ENCODE measurements at places on chromosomes 1 and 21. TPM values are rescaled to one million over a fixed set of nuclear protein-coding genes. Genes with fewer than 3 reads are reported as not detected.

DNA sequence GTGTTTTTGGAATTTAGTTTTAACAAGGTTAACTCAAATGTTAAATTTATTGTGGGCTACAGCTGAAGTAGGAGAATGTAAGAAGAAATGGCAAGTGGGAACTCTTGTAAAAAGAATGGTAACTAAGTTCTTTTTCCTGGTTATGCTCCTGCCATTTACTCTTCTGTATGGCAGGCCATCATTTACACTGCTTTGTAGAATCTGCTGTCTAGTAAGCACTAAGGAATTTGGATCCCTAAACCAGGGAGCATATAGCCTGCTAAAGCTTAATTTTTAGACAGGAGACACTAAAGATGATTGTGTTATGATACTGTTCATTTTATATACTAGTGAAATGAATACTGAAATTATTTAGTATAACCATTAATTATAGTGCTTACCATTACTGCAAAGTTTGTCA lies 85.3 kb downstream of the CAMTA1 start:
- no peak for DNase-seq

DNA sequence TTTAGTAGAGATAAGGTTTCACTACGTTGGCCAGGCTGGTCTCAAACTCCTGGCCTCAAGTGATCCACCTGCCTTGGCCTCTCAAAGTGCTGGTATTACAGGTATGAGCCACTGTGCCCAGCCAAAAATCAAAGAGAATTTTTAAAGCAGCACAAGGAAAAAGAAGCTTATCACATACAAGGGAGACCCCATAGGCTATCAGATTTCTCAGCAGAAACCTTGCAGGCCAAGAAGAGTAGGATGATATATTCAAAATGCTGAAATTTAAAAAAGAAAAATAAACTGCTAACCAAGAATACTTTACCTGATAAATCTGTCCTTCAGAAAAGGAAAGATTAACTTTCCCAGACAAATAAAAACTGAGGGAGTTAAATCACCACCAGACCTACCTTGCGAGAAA lies 43.2 kb downstream of the FLVCR1 start:
- DNase-seq: no peak

DNA sequence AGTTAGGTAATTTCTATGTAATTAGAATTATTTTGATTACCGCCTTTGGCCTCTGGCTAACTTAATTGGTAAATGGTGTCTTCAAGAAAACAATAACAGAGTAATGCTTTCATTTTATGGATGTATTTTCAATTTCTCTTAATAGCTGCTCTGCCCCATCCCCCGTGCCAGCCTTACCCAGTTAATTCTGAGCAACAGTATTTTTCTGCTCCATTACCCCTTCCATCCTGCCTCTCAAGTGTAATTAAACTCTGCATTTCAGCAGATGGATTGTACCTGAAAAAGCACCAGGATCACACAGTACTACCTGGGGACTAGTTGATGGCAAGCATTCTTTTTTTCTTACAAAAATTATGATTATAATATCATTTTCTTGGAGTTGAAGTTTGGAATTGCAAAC lies 104.2 kb downstream of the KIAA0319L start:
- no peak for DNase-seq

GRCh38 chr1:227270554-227270953 lies 47.7 kb downstream of the CDC42BPA start:
- DNase-seq: no peak

C1orf226 gene
- 4.8 TPM for polyA plus RNA-seq

ASTN1 gene
- polyA plus RNA-seq: 2.1 TPM

DNA sequence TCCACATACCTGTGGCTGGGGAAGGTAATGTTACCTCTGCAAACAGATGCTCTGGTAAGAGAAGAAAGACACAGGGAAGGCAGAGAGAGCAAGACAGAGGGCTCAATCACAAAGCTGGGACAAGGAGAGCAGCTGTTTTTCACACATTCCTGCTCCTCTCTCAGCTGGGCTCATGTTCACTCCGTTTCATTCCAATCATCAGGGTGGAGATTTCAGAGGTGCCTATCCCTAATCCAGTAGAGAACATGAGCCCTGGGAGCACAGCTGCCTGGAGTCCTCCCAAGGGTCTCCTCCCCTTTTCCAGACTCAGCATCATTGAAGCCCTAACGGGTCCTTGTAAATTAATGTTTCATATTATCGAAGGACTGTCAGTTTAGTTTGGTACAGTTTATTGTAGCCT lies 19.4 kb downstream of the GADD45A start:
- no peak for DNase-seq

DNA sequence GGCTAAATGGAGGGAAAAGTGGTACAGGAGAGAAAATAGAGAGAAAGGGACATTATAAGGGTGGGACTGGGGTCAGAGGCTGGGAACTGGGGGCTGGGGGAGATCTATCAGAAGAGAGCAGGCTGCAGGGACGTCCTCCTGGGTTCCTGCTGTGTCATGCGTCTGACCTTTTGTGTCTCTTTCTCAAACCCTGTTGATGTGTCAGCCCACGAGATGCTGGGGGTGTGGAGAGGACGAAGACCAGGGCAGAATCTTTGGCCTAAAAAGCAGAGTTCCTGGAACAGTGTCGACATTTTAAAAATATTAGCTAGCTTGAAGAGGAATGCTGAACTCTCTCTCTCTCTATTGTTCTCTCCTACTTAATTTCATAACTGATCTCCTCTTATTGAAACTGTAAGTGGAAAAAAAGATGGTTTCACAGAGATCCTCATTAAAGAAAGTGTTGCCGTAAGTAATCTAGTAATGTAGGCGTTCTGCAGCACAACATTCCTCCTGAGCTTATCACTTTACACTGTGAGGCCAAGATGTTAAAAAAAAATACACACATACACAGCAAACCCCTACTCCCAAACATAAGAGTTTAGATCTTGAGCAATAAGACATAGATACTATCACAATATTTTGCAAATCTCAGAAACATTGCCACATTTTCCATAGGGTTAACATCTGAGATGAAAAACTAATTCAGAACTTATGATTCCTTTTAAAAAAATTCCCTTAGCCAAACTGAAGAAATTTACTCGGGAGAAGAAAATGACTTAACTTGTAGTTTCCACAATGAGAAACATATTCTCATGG lies 52.6 kb downstream of the RUNX1 start:
- no peak for DNase-seq

GRCh38 chr1:92563457-92564216 lies 76.9 kb upstream of the GFI1 start:
- DNase-seq: no peak

DNA sequence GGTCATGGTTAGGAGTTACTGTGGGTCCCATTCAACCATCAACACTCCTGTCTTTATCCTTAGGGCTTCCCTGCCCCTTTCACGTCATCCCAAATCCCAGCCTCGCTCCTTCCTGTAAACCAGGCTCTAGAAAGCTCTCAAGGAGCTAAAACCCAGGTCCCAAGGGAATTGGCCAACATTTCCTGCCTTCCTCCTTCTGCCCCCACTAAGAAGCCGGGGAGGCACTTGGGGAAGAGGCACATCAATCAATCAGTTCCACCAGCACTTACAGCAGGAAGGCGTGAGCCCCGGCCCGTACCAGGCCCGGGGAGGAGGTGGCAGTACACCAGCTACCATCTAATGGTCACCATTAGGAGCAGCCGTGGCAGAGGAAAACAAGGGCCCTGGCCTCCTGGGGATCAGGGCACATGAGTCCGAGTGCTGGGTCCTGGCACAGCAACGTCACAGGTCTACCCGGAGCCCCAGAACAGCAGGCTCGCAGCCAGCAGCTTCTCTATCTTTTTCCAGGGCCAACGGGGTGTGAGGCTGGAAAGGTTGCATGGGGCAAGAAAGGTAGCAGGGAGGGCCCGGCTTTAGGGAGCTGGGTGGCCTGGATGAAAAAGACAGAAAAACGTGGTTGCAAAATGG lies 108.6 kb downstream of the CASZ1 start:
- DNase-seq: no peak

TMEM52 gene
- polyA plus RNA-seq: 0.95 TPM

CFHR4 gene
- not detected for polyA plus RNA-seq

IFI44 gene
- polyA plus RNA-seq: 29.5 TPM

KANK4 gene
- polyA plus RNA-seq: 19.6 TPM

GRCh38 chr1:148363439-148363810 lies 119.7 kb downstream of the PPIAL4G start:
- DNase-seq: no peak

GRCh38 chr1:157504646-157505045 lies 47.7 kb downstream of the FCRL5 start:
- DNase-seq: no peak

GRCh38 chr1:196545222-196545621 lies 63.0 kb downstream of the KCNT2 start:
- DNase-seq: no peak

GRCh38 chr1:223212441-223212840 lies 69.4 kb upstream of the TLR5 start:
- DNase-seq: no peak

IQCC gene
- polyA plus RNA-seq: 6.6 TPM

GRCh38 chr1:185594786-185595410 lies 139.3 kb upstream of the HMCN1 start:
- no peak for DNase-seq

MTOR gene
- polyA plus RNA-seq: 43.9 TPM

DNA sequence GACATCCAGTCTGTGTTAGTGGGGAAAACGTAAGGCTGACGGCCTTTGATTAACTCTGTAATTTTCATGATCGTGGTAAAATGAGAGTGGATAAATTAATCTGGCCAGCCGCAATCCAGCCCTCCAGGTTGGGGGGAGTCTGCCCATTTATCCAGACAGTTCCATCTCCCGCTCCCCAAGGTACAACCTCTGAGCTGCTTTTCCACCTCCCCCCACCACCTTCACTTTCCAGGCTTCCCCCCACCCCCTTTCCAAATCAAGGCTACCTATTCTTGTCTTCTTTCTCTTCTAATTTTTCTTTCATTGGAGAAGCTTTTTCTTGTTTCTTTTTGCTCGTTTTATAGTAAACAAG lies 6.0 kb downstream of the MIER1 start:
- DNase-seq: no peak

GRCh38 chr1:52520148-52520547 lies 32.7 kb downstream of the TUT4 start:
- DNase-seq: no peak

HPCAL4 gene
- polyA plus RNA-seq: 0.89 TPM

DNA sequence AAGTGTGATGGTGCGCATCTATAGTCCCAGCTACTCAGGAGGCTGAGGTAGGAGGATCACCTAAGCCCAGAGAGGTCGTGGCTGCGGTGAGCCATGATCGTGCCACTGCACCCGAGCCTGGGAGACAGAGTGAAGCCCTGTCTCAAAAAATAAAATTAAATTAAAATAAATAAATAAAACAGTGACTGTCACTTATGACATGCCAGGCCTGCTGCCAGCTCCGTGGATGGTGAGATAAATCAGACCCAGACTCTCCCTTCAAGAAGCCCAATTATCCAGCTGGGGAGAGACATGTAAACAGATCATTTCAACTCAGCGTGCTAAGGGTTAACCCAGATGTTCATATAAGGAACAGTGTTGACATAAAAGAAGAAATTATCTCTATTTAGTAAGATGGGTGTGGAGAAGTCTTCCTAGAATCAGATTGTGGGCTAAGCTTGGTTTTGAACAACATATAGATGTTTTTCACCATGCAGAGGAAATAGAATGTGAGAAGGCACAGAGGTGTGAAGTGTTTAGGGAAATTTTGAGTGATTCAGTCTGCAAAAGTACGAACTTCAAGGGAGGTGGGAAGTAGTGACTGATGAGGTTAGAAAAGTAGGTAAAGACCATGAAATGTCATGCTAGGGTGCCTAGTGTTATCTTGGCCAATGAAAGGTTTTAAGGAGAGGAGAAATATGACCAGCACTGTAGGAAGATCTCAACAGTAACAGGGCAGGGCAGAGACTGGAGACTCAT lies 18.3 kb downstream of the YARS1 start:
- DNase-seq: no peak

DNA sequence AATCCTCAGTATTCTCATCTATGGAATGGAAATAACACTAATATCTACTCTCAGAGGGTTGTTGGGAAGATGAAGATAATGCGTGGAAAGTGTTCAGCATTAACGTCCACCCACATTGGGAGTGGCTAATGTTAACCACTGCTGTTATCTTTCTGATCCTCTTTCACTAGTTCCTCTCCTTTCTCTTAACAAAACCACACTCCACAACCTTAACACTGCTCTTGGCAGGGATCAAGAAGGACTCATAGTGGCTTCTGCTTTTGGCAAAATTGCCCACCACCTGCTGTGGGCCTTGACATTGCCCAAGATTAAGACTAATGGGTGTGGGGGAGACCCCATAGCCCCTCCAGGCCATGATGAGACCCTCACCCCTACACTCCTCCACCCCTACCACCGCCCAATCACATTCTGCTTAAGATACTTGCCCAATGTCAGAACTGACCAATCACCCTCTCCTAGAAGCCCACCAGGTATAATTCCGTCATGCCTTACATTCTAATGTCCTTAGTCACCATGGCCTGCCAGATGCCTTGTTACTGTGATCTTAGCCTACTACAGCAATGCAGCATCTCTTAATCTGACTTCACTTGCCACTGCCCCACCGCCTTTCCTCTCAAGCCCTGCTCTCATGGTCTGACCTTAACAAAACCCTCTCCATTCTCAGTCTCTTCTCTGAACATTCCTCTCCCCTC lies 27.1 kb downstream of the DHCR24 start:
- no peak for DNase-seq

DNA sequence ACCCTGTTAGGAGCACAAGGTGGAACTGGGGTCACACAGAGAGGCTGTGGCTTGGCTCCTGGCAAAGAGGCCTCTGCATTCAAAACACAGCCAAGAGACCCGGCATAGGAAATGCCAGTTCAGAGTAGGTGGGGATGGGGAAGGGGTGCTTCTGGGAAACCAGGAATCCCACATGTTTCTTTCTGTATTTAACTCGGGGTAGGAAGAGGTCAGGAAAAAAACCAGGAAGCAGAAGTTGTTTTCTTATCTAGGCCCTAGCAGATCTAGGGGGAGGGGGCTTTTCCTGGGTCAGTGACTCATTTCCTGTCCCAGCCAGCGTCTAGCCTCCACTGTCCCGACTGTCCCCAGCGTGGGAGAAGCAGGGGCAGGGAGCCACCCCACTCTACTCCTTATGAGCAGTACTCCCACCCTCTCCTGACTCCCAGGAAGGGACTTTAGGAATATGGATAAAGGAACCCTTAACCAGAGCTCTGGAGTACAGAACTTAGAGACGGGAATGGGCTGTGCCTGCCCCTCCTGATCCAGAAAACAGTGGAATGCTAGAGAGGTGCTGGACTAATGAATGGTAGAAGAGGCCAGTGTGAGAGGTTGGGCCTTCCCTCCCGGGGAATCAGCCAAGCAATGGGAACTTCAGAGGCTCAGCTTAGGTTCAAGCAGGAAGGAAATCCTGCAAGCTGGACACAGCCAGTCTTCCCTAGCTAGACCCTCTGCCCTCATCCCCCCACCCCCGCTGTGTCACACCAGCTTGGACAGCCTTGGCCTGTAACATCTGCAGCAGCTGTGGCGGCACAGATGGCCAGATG lies 5.7 kb downstream of the FHL3 start:
- DNase-seq: no peak

DNA sequence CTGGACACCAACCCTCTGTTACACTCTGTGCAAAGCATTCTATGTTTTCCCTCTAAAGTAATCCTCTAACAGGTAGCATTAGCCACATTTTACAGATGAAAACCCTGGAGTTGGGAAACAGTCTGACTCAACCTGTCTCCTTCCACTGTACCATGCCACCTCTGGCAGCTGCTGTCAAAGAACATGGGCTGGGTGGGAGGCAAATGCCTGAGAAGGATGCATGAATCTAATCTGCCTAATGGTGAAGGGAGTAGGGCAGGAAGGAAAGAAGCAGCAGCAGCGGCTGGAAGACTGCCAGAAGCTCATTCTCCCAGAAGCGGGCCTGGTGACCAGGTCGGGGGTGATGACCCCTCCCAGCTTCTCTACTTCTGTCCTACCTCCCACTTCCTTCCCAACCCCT lies 21.7 kb downstream of the LRRC71 start:
- no peak for DNase-seq

CAPN8 gene
- 2.5 TPM for polyA plus RNA-seq
